T-helper 1 cell (primary cell): ENCODE measurements at places on chromosomes 3 and 15.

DNA sequence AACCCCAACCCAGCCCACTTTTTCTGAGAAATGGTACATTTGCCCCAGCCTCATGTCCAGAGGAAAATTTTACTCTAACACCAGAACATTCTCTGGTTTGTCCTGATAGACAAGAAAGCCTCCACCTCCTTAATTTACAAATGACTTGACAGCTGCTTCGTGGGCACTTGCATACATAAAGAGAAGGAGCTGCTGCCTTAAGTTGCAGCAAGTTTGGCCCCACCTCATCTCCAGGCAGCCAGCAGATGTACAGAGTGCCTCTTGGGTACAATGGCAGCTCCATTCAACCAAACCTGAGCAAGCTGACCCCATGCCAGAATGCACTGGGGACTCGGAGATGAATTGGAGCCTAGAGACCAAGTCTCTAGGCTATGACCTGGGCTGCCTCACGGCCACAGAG, 6.2 kb upstream of the H1-8 start:
- no peak for DNase-seq

GRCh38 chr3:189146848-189147247, 24.9 kb upstream of the TPRG1 start:
- no peak for DNase-seq

- no peak for DNase-seq
Measured at GRCh38 chr3:157700405-157700804, 197.2 kb upstream of the VEPH1 start.

GRCh38 chr15:80527961-80528360, 123.8 kb downstream of the ARNT2 start:
- DNase-seq, result no peak

- no peak for DNase-seq
Measured at GRCh38 chr3:4680871-4681300, 187.7 kb downstream of the ITPR1 start.

GRCh38 chr3:37243820-37244748, 69.7 kb upstream of the LRRFIP2 start:
- peak; percentile 23 for DNase-seq

- DNase-seq, result no peak
Measured at GRCh38 chr3:4351164-4351855, 48.1 kb downstream of the SETMAR start.

DNA sequence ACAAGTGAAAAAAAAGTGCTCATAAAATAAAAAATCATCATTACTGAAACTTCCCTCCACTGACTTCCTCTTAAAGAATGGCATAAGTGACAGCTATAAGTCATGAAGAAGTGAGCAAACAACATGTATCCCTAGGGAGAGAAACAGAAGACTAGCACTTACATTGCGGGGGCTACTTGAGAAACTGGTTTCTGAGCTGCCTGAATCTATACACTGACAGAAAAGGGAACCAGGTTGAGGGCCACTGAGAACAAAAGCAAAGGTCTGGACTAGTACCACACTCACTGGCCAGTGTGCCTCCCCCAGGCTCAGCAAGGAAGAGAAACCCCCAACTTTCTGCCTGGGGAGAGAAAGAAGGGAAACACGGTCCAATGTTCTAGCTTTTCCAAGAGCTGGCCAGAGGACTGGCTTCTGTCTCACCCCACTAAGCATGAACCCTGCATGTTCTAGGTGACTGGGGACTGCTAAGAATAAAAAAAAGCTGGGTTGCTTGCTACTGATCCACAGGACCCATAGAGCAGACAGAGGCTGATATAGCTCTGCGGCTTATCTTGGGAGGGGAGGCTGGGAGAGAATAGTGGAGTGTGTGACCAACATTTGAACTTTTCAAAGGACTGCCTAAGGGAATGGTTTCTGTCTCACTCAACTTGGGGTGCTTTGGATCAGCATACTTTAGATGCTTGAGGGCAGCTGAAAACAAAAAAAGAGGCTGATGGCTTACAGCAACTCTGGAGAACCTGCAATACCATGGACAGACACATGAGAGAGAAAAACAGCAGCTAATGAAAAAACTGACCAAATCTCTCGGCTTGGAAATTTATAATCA, 8.1 kb downstream of the RAD18 start:
- DNase-seq, result no peak

DNA sequence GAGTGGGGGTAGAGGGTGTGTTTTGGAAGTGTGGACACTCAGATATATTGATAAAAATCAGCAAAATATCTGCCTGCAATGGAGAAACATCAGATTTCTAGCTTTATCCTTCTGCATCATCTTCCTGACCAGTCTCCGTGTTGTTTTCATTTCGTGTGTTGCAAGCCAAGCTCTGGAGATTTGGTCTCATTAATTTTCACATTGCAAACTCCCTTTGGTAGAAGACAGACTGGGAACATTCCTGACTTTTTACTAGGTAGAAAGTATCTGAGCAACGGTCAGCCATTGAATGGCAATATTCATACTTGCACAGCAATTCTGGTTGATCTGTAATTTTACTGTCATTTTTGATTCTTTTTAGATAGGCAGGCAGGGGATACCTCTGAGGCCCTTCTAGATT, 30.4 kb downstream of the FSTL1 start:
- DNase-seq, result no peak
